ENCODE measurements at places on chromosomes 13 and 19.

DNA sequence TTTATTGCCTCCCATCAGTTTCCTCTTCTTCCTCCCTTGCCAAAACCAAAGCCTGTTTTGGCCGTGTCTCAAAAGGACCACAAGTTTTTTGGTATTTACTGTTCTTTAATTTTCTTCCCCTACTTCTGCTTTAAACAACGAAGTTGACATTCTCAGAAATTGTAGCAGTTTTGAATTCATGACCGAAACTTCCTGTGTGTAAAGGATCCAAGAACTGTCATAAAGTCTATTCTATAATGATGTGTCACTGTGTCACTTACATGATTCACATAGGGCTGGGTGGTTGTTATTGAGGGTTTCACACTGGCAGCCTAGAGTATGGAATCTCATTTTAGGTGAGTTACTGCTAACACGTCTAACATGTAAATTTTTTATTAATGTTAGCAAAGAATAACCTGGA is 741.0 kb upstream of the KLHL1 start:
- DNase-seq = no peak

GRCh38 chr19:11693505-11694499 is 44.9 kb downstream of the ZNF823 start:
- peak; percentile 86 for DNase-seq

DNA sequence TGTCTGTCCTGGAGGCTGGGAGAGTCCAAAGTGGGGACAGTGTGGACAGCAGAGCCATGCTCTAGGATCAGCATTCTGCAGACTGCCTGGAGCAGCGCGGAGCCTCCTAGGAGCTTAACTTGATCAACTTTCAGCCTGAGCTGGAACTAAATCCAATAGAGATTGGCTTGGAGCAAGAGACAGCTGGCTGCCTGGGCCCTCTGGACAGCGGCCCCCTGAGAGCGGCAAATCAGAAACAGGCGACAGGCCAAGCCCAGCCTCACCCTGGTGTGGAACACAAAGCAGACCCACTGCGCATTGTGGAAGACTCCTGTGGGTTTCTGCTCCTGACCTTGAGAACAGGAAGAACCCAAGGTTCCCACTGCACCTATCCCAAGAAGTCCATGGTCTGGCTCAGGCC is 462.2 kb downstream of the TSHZ3 start:
- DNase-seq = no peak

- no peak for DNase-seq
Observed at GRCh38 chr19:38690832-38691231, 43.4 kb downstream of the ACTN4 start.

DNA sequence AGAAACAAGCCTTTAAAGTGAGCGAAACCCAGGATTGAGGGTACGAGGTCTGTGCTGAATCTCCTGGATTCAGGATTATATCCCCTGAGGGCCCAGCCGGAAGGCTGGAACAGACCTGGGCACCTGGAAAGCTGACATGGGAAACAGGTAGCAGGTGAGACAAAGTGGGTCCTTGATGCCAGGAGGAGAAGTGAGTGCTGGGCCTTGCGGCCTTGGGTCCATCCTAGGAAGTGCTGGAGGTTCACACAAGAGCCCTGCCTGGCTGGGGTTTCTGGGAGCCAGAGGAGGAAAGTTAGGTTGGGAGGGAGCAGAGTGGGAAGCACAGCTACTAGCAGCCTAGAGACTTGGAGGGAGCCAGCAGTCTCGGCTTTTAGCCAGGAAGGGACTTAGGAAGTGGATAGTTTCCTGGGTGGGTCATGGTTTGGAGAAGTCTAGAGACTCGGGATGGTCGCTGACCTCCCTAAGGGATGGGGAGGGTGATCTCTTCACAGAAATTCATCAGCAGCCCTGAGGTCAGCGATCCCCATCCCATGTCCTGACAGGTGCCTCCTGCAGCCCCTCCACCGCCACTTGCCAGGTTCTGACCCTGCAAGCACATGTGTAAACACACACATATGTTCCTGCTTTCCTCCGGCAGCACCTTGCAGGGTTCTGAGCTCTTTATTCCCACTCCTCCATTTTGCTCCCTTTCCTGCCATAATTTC is 29.4 kb upstream of the ZNF492 start:
- no peak for DNase-seq

Measured in PC-9 (cell line).